Body of pancreas (tissue), 4 donors: ENCODE measurements at places on chromosomes 5 and 9. TPM values are rescaled to one million over a fixed set of nuclear protein-coding genes. Genes with fewer than 3 reads are reported as not detected.

Gene FAM174A
- 18.1 TPM for total RNA-seq

Gene ANKRD34B
- total RNA-seq, result not detected

Gene OR13C3
- not detected for total RNA-seq

Gene CAMK2A
- total RNA-seq, result 0.26 TPM

Gene CANX
- total RNA-seq, result 262 TPM

Gene OLFML2A
- 4.4 TPM for total RNA-seq

Gene NUTM2G
- total RNA-seq, result not detected

Gene LVRN
- total RNA-seq, result 0.52 TPM

Gene CDC23
- 16.6 TPM for total RNA-seq

Gene PCDHA7
- 3.3 TPM for total RNA-seq

Gene CYLC2
- not detected for total RNA-seq

Gene FAM221B
- 0.33 TPM for total RNA-seq

Gene GABBR2
- not detected for total RNA-seq

Gene SLC44A1
- total RNA-seq, result 15.5 TPM

Gene SPATA6L
- 10.9 TPM for total RNA-seq

Gene SLC25A2
- total RNA-seq, result not detected
